ENCODE measurements at places on chromosomes 6 and 20.

GRCh38 chr6:80640176-80640575 lies 533.7 kb downstream of the BCKDHB start:
- DNase-seq: no peak

GRCh38 chr20:32621071-32621890 lies 36.1 kb upstream of the NOL4L start:
- no peak for DNase-seq

GRCh38 chr20:49809803-49810359 lies 2.7 kb upstream of the SLC9A8 start:
- no peak for DNase-seq

DNA sequence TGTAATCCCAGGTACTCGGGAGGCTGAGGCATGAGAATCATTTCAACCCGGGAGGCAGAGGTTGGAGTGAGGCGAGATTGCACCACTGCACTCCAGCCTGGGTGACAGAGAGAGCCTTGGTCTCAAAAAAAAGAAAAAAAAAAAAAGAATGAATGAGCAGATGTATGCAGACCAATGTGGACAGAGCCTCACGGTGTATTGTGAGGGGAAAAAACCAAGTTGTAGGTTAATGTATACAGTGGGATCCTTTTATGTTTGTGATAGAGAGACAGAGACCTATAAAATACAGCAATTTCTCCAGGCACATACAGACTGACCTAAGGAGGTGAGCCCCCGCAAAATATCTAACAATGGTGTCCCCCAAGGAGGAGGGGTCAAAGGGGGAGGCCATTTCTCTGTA lies 11.7 kb downstream of the TGM2 start:
- no peak for DNase-seq

- no peak for DNase-seq
Observed at GRCh38 chr6:129844118-129844891, 16.8 kb downstream of the TMEM244 start.

DNA sequence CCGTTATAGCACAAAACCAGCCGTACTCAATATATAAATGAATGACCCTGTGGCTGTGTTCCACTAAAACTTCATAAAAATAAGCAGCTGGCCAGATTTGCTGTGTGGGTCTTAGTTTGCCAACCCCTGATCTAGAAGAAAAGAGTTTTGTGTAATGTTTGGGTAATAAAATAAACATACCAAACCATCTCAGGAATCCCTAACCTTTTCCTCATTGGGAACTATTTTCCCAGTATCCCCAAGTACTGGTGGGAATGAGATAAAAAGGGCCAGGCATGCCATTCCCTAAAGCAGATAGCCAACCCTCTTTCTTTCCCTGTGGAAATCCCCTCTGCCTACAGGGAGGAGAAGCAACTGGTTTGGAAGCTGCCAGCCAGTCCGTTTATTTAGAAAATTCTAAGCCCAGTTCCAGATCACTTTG lies 169.1 kb upstream of the AKAP12 start:
- no peak for DNase-seq

DNA sequence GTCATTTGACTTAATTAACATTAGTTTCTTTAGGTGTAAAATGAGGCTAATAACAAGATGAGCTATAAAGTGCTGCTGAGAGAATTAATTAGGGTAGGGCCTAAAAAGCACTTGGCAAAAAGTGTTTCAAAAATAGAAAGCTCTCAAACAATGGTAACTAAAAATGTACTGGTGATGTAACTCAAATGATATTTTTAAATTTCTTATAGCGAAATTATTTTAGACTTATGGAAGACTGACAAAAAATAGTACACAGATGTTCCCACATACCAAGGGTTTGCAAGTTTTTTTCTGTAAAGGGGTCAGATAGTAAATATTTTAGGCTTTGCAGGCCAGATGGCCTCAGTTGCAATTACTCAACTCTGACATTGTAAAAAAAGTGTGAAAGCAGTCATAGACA lies 190.7 kb upstream of the UFL1 start:
- no peak for DNase-seq

DNA sequence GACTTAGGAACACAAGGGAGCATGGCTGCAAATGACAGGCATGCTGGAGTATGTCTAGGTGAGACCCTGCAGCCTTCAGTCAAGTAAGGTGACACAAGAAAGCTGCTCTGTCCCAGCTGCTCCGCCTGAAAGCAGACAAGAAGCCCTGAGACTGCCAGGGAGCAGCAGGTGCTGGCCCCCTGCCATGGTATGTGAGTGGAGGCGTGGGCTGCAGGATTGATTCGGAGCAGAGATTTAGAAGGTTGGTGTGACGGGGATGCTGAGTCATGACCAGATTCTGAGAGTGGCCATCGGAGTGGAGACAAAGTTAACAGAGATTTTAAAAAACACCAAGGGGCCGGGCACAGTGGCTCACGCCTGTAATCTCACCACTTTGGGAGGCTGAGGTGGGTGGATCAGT lies 17.8 kb downstream of the LRP11 start:
- no peak for DNase-seq

All from stimulated activated CD8-positive, alpha-beta memory T cell treated with anti-CD3 and anti-CD28 coated beads, Interleukin-2, amount 100 ng/mL, for 48 hours (primary cell).